ENCODE measurements at places on chromosomes 7 and 10. TPM values are rescaled to one million over a fixed set of nuclear protein-coding genes. Genes with fewer than 3 reads are reported as not detected.

- H3K36me3 ChIP-seq: no peaks in the 10 kb centered on the region
- H3K4me1 ChIP-seq: no peaks in the 10 kb centered on the region
- no peak for DNase-seq
These were observed 20.2 kb upstream of the TMEM178B start for GRCh38 chr7:141053626-141054025.

DNA sequence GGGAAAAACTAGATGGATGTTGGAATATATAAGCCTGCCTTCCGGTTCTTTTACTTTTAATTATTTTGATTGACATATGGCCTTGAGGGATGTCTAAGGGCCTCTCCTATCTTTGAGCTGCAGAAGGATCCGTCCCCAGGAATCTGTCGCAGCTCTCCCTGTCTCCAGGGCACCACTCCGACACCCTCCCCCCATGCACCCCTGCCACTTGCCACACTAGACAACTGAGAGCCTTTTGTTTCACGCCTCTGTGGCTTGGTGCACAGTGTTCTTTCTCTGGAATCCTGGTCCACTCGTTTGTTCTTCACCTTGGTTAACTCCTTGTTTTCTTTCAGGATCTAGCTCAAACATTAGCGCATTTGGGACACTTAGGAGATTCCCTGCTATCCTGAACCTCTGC lies 124.1 kb upstream of the EFCAB10 start:
- no peak overlapping the region for H3K4me3 ChIP-seq
- H3K36me3 ChIP-seq: peaks cover 3% of the 10 kb centered on the region
- DNase-seq: no peak
- H3K27ac ChIP-seq: no peak overlapping the region
- H3K27me3 ChIP-seq: no peaks in the 10 kb centered on the region

- peaks cover 22% of the 10 kb centered on the region for H3K4me1 ChIP-seq
- no peak overlapping the region for H3K4me3 ChIP-seq
- H3K27ac ChIP-seq: no peak overlapping the region
- H3K36me3 ChIP-seq: no peaks in the 10 kb centered on the region
These were observed 89.8 kb upstream of the NPVF start for GRCh38 chr7:25318047-25318446.

DNA sequence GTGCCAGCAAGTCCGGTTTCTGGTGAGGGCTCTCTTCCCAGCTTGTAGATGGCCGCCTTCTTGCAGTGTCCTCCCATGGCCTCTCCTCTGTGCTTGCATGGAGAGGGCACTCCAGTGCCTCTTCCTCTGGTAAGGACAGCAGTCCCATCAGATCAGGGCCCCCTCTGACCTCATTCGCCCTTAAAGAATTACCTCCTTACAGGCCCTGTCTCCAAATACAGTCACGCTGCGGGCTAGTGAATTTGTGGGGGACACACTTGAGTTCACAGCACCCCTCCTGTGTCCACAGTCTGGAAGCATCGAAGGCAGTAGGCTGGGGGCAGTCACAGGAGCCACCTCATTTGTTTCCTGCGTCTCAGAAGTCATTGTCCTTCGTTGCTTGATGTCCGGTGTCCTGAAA lies 54.6 kb downstream of the LHPP start:
- H3K27me3 ChIP-seq: no peaks in the 10 kb centered on the region
- no peaks in the 10 kb centered on the region for H3K4me1 ChIP-seq
- peak; percentile 35 for DNase-seq
- no peak overlapping the region for H3K4me3 ChIP-seq
- peaks cover 3% of the 10 kb centered on the region for H3K36me3 ChIP-seq

Gene C10orf67
- not detected for total RNA-seq

Gene SFTPA1
- not detected for total RNA-seq
